ENCODE measurements at places on chromosomes 1 and 21. TPM values are rescaled to one million over a fixed set of nuclear protein-coding genes. Genes with fewer than 3 reads are reported as not detected.

The LIN28A gene
- total RNA-seq = not detected

The TDRD5 gene
- 2.7 TPM for total RNA-seq

The FCER1A gene
- total RNA-seq = 0.47 TPM

The OR2L8 gene
- 2.8 TPM for total RNA-seq

The GALNT2 gene
- 32.8 TPM for total RNA-seq

The C1orf210 gene
- not detected for total RNA-seq

The GLIS1 gene
- not detected for total RNA-seq

The GBP5 gene
- 1.6 TPM for total RNA-seq

The SMCP gene
- not detected for total RNA-seq

The CRYBG2 gene
- 1.1 TPM for total RNA-seq

GRCh38 chr1:179976970-179977651 lies 22.5 kb downstream of the CEP350 start:
- no peak for DNase-seq

GRCh38 chr1:107727866-107728265 lies 237.1 kb downstream of the VAV3 start:
- DNase-seq = no peak

GRCh38 chr1:84253036-84253435 lies 48.5 kb upstream of the SAMD13 start:
- no peak for DNase-seq

- DNase-seq = peak; percentile 52
These were observed 738 bp upstream of the CDC42BPA start for GRCh38 chr1:227318853-227319607.

- DNase-seq = no peak
These were observed 28.8 kb upstream of the TMPRSS2 start for GRCh38 chr21:41536827-41537103.

DNA sequence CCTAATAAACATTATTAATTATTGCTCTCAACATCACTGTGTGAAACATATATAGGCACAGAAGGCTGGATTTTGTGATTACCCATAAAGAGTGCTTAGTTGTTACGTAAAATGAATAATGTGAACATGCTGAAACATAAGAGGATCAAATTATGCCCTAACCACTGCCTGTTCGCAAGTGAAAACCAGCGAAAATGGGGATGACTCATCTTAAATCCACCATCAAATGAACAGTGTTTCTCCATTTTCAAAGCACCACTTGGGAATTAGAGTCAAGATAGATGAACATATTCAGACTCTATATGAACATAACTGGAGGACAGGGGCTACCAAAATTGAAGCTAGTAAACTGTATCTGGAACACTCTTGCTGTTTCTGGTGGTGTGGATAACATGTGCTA lies 386.2 kb downstream of the HHIPL2 start:
- DNase-seq = no peak

- DNase-seq = no peak
These were observed 26.4 kb downstream of the ZNF697 start for GRCh38 chr1:119621705-119622104.

DNA sequence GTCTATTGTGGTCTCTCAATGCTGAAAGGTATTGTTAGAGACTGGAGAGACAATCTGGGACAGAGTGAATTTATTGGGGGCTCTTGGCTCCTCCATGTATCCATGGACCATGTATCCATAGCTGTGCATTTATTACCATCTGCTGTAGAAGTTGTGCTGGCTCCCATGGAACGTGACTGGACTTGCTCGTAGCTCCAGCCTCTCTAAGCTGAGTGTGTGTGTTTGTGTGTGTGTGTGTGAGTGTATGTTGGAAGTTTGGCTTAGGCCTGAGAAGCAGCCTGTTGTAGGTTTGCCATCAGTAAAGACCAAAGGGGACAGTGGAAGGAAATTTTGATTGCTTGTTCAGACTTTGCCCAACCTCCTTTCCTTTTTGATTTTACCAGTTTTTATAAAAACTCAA lies 105.7 kb upstream of the USP24 start:
- no peak for DNase-seq

- no peak for DNase-seq
These were observed 412.8 kb downstream of the AJAP1 start for GRCh38 chr1:5067246-5067645.

GRCh38 chr1:93611668-93612067 lies 70.0 kb downstream of the BCAR3 start:
- DNase-seq = no peak

GRCh38 chr1:234996245-234996757 lies 132.3 kb downstream of the TOMM20 start:
- DNase-seq = no peak

- DNase-seq = no peak
These were observed 59.8 kb upstream of the PLXNA2 start for GRCh38 chr1:208303743-208304712.

GRCh38 chr1:204141131-204141530 lies 10.7 kb downstream of the ETNK2 start:
- no peak for DNase-seq

DNA sequence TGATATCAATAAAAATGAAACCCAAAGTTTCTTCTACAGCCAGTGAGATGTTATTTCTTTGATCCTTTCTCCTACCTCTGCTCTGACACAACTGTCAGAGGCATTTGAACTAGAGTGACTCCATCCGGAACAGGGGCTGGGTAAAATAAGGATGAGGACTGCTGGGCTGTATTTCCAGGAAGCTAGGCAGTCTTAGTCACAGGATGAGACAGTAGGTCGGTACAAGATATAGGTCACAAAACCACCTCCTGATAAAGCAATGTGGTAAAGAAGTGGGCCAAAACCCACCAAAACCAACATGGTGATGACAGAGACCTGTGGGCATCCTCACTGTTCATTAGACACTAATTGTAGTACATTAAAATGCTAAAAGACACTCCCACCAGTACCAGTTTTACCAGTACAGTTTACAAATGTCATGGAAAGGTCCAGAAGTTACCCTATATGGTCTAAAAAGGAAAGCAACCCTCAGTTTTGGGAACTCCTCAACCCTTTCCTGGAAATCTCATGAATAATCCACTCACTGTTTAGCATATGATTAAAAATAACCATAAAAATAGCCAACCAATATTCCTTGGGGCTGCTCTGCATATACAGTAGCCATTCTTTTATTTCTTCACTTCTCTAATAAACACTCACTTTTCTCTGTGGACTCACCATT lies 96.7 kb downstream of the GABPA start:
- no peak for DNase-seq
